ENCODE measurements at places on chromosomes 1 and 21.

DNA sequence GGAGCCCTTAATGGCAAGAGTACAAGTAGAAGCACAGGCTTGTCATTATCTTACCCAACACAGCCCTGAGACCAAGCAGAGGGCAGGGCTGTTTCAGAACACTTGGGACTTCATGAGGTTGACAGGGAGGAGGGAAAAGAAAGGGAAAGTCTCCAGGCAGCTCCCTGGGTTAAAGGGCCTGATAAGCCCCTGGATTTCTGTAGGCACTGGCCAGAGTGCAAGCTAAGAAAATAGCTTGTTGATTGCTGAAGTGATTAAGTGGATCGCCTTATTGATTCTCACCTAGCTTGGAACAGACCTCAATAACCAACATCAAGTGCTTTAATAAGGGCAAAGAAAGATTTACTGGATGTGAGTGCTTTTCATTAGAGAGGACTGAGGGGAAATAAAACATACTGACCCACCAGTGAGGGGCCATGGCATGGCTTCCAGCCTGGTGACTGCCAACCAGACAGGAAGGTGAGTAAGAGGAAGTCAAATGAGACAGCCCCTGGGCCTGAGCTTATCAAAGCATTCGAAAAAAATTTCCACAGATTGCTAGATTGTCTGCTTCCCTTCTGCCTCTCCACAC, 121.4 kb upstream of the NFIA start:
- DNase-seq, result no peak

DNA sequence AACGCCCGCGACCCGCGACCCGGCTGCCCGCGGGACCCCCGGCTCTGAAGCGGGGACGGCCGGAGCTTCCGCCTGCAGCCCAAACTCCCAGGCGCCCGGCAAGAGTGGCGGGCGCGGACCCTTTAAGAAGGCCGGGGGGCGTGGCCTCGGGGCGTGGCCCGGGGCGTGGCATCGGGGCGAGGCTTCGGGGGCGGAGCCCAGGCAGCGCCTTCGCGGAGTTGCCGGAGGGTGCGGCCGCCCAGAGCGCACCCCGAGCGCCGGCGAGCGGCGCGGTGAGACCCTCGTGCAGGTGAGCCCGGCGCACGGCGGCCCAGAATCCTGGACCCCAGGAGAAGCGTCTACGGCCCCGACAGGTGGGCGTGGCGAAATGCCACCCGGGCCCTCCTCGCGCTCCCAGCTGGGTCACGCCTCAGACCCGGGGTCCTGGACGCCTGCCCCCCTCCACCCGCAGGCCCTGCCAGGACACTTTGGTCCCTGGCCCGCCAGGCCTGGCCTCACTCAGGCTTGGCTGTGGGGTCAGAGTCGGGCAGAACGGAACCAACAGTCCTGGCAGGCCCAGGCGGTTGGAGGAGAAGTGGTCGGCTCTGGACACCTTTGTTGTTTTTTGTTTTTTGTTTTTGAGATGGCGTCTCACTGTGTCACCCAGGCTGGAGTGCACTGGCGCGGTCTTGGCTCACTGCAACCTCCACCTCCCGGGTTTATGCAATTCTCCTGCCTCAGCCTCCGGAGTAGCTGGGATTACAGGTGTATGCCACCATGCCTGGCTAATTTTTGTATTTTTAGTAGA, 14.4 kb downstream of the RNF223 start:
- peak; percentile 84 for DNase-seq

DNA sequence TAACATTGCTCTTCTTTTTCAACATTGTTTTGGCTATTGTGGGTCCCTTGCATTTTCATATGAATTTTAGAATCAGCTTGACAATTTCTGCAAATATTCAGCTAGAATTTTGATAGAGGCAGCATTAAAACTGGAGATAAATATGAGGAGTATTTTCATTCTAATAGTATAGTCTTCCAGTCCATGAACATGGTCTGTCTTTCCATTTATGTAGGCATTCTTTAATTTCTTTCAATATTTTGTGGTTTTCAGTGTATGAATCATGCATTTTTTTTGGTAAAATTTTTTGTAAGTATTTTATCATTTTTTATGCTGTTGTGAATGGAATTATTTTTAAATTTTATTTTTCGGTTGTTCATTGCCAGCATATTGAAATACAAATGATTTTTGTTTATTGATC, 97.2 kb downstream of the DNAH14 start:
- DNase-seq, result no peak

GRCh38 chr1:21822349-21822748, 10.3 kb downstream of the LDLRAD2 start:
- DNase-seq, result no peak

GRCh38 chr1:32501865-32502264, 37.0 kb downstream of the ZBTB8B start:
- no peak for DNase-seq

All from RKO (cell line).